SJSA1 (cell line): ENCODE measurements at places on chromosomes 3 and 15. TPM values are rescaled to one million over a fixed set of nuclear protein-coding genes. Genes with fewer than 3 reads are reported as not detected.
A peak's percentile ranks its signal among the peaks of the same experiment; 100 is the strongest.

- H3K27ac ChIP-seq: no peak overlapping the region
- H3K4me3 ChIP-seq: no peak overlapping the region
- peaks cover 62% of the 10 kb centered on the region for H3K36me3 ChIP-seq
- DNase-seq: no peak
- peaks cover 28% of the 10 kb centered on the region for H3K4me1 ChIP-seq
- no peaks in the 10 kb centered on the region for H3K27me3 ChIP-seq
These were observed 406.8 kb downstream of the SHQ1 start for GRCh38 chr3:72441284-72441994.

DNA sequence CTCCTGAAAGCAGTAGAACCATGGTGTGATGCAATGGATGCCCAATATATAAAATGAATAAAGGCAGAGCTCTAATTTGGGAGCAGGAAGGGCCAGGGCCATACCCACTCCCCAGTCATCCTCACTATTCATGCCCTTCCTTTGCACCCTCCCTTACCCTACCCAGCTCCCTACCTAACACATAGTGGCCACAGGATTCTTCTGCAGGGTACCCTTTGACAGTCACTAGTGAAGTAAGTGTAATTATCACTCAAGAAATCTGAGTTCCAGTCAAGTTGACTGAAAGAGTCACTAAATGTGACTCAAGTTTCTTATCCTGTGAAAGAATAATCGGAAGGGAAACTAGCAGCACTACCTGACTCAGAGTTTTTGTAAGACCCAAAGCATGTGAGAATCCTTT lies 69.2 kb downstream of the RASA2 start:
- no peak overlapping the region for H3K27ac ChIP-seq
- H3K36me3 ChIP-seq: peaks cover 27% of the 10 kb centered on the region
- no peaks in the 10 kb centered on the region for H3K27me3 ChIP-seq
- DNase-seq: no peak
- H3K4me3 ChIP-seq: no peak overlapping the region

C3orf52 gene
- total RNA-seq: 20.6 and 27.6 TPM in 2 replicates

THBS1 gene
- 332 and 499 TPM in 2 replicates for total RNA-seq

ARPP21 gene
- total RNA-seq: not detected in 2 replicates

- H3K27me3 ChIP-seq: no peaks in the 10 kb centered on the region
- no peak overlapping the region for H3K4me3 ChIP-seq
- H3K4me1 ChIP-seq: peaks cover 34% of the 10 kb centered on the region
- no peaks in the 10 kb centered on the region for H3K36me3 ChIP-seq
- no peak overlapping the region for H3K27ac ChIP-seq
These were observed 687.0 kb downstream of the NTRK3 start for GRCh38 chr15:87569581-87569980.

GRCh38 chr3:165642761-165643420 lies 194.3 kb downstream of the BCHE start:
- peak; percentile 83 for DNase-seq
- no peak overlapping the region for H3K4me3 ChIP-seq
- H3K4me1 ChIP-seq: peaks cover 24% of the 10 kb centered on the region
- peak overlapping the region; percentile 97 for H3K27ac ChIP-seq
- H3K27me3 ChIP-seq: no peaks in the 10 kb centered on the region

TMEM40 gene
- not detected in 2 replicates for total RNA-seq

DNA sequence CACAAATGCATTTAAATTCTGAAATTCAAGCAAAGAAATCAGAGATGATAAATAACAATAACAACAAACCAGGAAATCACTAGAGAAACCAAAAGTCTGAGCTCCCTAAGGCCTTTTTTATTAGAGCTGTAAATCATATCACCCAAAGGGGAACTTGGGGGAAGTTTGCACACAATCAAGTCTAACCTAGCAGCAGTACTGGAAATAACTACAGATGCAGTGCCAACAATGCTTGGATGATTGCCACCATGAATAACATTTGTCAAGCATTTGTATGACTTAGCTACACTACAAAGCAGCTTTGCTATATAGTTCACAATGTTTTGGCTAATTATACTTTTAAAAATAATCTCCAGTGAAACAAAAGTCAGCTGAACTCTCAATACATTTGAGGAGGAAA lies 27.8 kb downstream of the SHQ1 start:
- peak; percentile 26 for DNase-seq
- H3K4me3 ChIP-seq: no peak overlapping the region
- peaks cover 10% of the 10 kb centered on the region; the same call in 1 of the 2 replicates for H3K36me3 ChIP-seq
- H3K4me1 ChIP-seq: peaks cover 24% of the 10 kb centered on the region

GOLGA8N gene
- total RNA-seq: 1.9 and 2.5 TPM in 2 replicates

GRCh38 chr15:41936155-41936554 lies 36.2 kb downstream of the EHD4 start:
- H3K36me3 ChIP-seq: peaks cover 36% of the 10 kb centered on the region
- no peaks in the 10 kb centered on the region for H3K27me3 ChIP-seq
- no peak overlapping the region for H3K27ac ChIP-seq
- H3K4me1 ChIP-seq: peaks cover 59% of the 10 kb centered on the region

DNA sequence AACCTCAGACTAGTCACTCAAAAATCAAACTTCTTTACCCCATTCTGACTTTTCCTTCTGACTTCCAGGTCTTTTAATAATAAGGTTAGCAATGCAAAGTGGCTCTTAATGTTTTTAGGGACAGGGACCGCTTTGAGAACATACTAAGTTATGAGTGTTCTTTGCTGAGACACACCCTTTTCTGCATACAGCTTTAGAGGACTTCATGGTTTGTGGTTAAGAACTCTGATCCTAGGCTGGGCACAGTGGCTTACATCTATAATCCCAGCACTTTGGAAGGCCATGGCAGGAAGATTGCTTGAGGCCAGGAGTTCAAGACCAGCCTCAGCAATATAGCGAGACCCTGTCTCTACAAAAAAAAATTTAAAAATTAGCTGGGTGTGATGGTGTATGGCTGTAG lies 85.8 kb upstream of the CACNA2D3 start:
- H3K4me1 ChIP-seq: no peaks in the 10 kb centered on the region
- no peak overlapping the region for H3K27ac ChIP-seq
- H3K36me3 ChIP-seq: no peaks in the 10 kb centered on the region
- DNase-seq: no peak
- no peak overlapping the region for H3K4me3 ChIP-seq
